T-helper 22 cell (primary cell): ENCODE measurements at places on chromosomes 4 and X.

- no peak for DNase-seq
These were observed 100.7 kb upstream of the GRPR start for GRCh38 chrX:16022580-16023200.

DNA sequence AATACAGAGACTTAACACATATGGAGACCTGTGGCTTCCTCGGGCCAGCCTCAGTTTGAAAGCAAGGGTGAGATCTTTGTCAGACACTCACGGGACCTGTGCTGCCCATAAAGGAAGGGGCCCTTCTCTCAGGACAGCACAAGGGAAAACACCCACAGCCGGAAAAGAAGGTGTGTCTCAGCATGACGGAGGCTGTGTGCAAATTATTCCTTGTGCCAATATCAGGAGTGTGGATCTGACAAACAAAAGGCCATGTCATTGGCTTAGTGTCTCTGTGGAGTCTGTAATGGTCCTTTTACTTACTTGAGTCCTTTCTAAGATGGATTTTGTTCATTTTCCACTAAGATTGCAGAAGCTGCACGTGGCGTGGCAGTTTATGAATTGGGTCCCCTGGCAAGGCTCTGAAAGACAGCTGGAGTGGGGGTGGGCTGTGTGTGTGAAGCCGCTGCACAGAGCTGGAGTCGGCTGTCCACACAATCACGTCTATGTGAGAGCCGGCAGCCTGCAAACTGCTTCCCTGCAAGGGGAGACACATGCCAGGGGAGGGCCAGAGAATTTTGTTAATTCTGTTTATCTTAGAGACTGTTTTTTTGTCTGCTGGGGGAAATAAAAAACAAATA, 1.9 kb downstream of the ENPP6 start:
- no peak for DNase-seq

GRCh38 chr4:183332447-183332846, 10.2 kb upstream of the CLDN24 start:
- no peak for DNase-seq

DNA sequence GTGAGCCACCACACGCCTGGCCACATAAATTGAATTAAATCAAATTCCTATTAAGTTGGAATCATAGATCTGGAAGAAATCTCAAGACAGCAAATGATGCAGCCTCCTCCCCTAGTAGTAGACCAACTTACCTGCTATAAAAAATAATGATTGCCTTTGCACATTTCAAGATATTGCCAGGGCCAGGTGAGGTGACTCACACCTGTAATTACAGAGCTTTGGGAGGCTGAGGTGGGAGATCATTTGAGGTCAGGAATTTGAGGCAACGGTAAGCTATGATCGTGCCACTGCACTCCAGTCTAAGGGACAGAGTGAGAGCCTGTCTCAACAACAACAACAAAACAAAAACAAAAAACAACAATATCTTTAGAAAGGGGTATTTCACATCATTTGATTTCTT, 17.0 kb upstream of the WWC2 start:
- no peak for DNase-seq

- DNase-seq: no peak
These were observed 1801.3 kb upstream of the PCDH10 start for GRCh38 chr4:131347816-131348215.

DNA sequence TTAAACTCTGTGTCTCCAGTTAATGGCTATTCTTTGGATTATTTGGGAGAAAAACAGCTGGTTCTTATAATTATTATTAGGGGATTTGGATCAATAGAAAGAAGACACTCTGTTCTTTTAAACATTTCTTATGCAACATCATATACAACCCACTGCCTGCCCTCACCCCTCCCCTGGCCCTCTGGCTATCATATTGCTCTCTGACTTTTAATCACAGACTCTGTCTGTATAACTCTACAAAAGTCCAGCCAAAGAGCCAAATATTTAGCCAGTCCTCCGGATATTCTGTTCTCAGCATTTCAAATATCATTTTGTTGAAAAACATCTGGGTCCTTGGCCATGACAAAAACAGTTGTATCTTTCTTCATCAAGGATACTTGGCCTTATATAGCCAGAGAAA, 19.0 kb upstream of the PACRGL start:
- no peak for DNase-seq

- DNase-seq: no peak
These were observed 807 bp downstream of the SEL1L3 start for GRCh38 chr4:25861951-25862410.

DNA sequence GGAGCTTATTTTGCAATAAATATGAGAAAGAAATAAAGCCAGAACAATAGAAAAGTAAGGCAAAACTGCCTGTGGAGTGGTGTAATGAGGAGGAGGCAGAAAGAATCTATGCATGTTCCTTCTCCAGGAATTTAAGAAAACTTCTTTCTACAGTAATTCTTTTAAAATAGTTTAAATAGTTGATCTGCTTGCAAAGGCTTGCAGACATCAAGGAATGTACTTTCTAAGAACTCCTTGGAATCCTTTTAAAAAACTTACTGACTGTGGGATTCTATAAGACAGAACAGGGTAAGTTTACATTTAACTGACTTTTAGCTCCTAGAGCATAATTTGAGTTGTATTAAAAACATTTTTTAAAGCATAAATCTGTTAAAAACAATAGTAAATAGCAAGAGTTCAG, 63.2 kb upstream of the ALB start:
- no peak for DNase-seq

DNA sequence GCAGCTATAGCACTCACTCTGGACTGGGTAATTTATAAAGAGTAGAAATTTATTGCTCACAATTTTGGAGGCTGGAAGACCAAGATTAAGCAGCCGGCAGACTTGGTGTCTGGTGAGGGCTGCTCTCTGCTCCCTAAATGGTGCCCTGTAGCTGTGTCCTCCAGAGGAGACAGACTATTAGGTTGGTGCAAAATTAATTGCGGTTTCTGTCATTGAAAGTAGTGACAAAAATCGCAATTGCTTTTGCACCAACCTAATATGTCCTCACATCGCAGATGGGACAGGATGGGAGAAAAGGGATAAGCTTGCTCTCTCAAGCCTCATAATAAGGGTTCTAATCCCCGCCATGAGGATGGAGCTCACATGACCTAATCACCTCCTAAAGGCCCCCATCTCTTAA, 258.1 kb upstream of the VCX3A start:
- DNase-seq: no peak

GRCh38 chr4:110624904-110625494, 2.1 kb upstream of the PITX2 start:
- no peak for DNase-seq

GRCh38 chrX:10231461-10231860, 74.7 kb downstream of the CLCN4 start:
- DNase-seq: no peak

GRCh38 chrX:68571610-68572311, 72.9 kb downstream of the YIPF6 start:
- DNase-seq: no peak

- DNase-seq: no peak
These were observed 9.2 kb upstream of the GPC3 start for GRCh38 chrX:133994576-133994975.
